ENCODE measurements at places on chromosomes 6 and 20.

DNA sequence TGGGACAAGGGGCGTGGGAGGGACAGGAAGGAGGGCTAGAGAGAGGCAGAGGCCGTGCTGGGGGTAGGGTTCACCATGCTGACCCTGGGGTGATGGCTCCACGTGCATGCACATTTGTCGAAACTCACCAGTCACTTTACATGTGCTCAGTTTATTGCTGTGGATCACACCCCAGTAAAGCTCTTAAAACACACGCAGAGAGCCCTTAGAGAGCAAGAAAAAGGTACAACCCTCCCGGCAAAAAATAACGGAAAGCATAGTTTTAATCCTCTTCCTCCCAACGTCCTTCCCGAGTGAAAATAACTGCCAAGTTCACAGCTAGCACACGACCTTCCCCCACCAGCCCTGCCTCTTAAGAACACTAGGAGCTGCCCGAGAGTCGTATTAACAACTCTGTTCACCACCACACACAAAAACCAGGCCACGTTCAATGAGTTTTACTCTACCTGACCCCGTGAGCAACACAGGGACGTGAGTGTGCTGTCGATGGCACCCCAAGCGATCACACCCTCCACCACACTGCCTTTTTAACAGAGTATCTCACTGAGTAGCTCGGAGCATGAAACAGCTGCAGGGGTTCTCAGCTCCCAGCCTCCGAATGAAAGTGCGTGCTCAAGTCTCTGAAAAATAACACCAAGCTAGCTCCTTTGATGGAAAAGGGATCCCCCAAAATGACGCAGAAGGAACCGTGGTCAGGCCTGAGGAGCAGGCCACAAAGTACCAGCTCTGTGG, 39.7 kb downstream of the TAF4 start:
- no peak for DNase-seq

DNA sequence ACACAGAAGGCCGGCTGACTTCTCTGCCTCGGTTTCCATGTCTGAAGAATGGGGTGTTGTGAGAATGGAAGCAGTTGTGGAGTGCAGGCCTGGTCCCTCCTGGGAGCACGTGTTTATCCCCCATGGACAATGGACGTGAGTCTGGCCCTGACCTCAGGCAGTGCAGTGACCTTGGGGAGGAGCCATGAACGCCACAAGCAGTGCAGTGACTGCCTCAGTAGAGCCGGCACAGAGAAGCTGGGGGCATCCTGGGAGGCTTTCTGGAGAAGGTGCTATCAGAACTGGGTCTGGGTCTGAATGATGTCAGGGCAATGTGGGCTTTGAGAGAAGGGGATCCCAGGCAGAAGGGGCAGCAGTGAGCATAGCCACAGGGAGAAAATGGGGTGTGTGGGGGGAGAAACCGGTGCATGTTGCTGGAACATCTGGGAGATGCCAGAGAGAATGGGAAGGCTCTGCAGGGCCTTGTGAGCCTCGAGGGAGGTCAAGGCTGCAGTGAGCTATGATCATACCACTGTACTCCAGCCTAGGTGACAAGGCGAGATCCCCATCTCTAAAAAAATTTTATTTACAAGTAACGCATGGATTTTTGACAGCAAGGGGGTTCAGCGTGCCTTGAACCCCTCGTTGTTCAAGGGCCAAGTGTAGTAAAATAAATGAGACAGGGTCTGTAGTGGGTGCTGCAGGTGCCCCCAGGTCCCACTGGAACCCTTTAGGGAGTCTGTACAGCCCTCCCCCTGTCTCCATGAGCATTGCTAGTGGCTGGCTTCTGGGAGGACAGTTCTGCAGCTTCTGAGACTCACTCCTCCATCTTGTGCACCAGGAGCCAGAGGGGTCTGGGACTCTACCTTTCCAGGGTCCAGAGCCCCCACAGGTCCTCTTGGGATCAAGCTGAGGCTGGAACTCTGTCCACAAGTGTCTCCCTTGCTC, 27.0 kb upstream of the ZBP1 start:
- DNase-seq: no peak

DNA sequence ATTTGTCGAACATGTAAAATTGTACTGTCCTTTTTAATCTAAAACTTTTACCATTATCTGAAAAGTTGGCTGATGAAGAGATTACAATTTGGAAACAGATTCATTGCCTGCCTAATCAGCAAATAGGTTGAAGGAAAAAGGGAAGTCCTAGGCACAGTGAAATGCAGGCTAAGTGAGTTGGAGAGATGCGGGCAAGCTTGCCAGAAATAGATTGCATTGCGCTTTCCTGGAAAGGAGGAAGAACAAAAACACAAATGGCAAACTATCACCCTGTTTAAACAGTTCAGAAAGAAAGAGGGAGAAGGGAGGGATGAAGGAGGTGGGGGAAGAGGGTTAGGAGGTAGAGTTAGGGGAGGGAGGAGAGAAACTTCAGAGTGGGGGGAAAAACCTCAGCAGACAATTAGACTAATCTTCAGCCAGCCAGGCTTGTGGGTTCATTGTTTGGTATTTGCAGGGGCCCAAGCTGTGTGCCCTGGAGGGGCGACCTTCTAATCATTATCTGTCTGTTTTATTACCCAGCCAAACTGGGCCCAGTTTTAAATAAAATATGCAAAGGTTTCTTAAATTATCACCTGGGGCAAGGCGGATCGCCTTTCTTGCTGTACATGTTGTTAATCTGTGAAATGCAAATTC, 465.2 kb downstream of the TFAP2B start:
- DNase-seq: no peak

DNA sequence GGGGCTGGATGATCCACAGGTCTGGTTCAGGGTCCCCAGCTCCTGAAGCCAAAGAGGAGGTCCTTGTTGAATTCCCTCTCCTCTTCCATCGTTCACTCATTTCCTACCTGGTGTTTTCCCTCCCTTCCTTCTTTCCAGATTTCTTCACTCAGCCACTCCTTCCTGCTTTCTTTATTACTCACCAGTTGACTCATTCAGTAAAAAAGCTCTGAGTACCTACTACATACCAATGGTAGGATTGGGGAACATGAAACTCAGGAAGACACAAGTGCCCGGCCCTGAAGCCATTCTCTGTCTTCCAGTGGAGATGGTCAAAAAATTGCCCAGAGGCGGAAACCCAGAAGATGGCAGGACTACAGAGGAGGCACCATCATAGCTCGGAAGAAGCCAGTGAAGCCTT, 11.9 kb upstream of the NSFL1C start:
- DNase-seq: no peak

DNA sequence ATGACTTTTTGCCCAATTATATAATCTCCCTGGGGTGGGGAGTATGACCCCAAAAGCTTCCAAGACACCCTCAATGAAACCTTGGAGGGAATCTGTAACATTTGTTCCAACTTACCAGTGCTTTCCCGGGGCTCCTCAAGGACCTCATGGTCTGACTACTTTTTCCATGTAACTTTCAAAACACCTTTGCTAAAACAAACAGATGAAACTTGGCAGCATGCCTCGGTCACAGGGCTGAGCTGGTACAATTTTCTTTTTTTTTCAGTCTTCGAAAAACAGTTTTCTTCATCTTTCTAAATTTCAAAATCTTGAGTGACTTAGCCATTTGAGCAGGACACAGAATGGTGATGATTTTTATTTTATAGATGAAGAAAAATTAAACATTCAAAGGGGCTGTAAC, 241.2 kb downstream of the BMP7 start:
- no peak for DNase-seq

DNA sequence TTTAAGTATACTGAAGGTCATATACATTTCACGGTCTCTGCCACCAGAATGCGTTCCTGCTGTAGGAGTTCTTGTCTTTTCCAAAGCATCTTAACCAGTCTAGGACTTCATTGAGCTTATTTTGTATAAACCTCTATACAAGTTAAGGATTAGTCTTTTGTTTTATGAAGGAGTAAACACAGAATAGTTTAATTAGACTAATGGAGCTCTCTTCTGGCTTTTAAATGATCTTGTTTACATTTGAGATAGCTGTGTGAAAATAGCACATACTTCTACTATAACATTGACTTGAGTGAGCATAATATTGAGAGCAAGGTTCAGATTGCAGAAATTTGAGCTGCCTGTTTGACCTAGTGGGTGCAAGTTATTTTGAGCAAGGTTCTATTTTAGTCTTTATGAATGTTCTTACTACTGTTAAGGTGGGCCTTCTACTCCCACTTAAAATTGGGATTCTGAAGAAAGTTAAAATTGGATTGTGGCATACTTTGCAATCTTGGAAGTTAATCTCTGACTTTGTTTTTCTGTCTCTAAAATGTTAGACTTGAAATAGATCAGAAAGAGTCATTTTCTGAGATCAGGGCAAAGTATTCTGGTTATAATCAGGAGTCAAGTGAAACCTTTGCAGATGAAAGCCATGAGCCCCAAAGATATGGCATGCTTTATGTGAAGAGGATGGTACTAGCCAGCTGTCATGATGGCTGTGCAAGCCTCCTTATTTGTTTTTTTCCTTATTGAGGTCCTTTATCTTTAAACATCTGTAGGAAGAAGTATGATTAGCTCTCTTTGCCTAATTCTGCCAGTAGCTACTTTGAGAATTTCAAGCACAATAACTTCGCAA, 41.8 kb downstream of the RPRD1B start:
- DNase-seq: no peak

- no peak for DNase-seq
These were observed 35.5 kb downstream of the SCP2D1 start for GRCh38 chr20:18849131-18849530.

DNA sequence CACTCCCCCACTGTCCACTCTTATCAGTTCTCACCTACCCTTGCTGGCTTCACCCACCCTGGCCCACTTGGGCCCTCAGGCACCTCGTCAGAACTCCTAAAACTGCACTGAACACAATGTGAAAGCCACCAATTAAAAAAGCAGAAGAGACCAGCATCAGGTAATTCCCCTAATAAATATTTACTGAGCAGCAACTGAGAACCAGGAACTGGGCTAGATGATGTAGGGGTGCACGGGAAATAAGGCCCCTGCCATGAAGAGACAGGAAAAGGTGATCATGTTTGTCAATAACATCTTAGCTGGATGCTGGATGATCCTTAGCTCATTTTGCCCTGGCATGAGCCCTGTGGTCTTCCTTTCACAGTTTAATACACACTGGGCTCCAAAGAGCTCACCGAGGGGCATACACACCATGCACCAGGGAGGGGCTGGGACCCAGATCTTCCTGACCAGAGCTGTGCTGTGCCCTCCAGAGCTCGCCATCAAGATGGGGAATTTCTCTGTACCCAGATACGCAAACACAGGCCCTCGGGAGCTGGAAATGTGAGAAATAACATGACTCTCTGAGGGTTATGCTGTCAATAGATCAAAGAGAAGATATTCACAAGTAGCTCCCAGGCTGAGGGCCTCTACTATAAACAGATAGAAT, 113.6 kb upstream of the SLC22A16 start:
- no peak for DNase-seq

GRCh38 chr6:37982317-37982716, 162.8 kb downstream of the ZFAND3 start:
- DNase-seq: no peak

- DNase-seq: no peak
These were observed 243.7 kb downstream of the MYLK4 start for GRCh38 chr6:2507016-2507415.

DNA sequence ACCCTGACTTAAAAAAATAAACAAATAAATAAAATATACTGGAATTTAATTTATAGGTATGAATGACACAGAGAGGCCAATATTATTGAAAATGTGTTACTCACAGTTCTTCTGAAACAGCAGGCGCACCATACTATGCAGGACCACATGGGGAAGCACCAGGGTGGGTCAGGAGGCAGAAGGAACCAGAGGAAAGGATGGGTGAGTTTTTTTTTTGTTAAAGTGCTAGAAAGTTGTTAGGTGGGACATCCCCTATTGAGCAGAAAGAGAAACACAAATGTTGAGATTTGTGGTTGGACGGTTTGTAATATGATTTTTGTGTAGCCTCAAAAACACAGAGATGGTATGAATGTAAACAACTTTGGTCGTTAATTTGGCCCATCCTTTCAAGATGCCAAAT, 26.0 kb downstream of the PTPRA start:
- DNase-seq: no peak

- no peak for DNase-seq
These were observed 15.1 kb upstream of the EDN1 start for GRCh38 chr6:12275107-12275506.

- no peak for DNase-seq
These were observed 75.0 kb downstream of the ELOVL4 start for GRCh38 chr6:79872303-79872702.

DNA sequence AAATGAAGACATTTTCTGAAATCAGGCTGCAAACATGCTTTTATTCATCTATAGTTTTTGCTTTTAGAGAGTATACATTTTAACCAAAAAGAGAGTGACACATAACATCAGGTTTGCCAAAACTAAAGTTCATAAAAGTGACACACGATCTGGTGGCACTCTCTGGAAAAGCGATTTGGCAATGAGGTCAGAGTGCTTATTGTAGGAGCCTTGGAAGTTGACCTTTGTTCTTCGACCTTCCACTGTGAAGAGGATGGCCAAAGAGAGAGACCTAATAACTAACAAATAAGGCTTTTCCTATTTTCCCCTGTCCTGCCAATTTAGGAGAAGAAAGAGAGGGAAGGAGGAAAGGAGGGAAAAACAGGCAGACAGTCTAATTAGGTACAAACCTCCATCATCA, 230.1 kb downstream of the SIM1 start:
- DNase-seq: no peak

DNA sequence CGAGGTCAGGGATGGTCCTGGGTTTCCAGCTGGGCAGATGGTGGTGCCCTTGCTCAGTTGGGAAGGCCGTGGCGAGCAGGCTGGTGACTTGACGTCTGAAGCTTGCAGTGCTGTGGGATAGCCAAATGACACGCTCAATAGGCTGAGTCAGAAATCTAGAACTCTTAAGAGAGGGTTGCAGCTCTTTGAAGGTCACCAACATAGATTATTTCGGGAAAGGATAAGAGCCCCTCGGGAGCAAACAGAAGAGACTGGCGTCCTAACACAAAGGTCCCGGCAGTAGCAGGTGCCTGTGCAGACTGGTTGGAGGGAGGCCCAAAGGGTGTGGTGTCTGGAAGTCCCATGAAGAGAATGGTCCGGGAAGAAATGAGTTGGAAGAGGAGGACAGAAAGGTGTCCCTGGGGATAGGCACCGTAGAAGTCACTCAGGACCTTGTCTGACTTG, 18.4 kb downstream of the PKIG start:
- no peak for DNase-seq

DNA sequence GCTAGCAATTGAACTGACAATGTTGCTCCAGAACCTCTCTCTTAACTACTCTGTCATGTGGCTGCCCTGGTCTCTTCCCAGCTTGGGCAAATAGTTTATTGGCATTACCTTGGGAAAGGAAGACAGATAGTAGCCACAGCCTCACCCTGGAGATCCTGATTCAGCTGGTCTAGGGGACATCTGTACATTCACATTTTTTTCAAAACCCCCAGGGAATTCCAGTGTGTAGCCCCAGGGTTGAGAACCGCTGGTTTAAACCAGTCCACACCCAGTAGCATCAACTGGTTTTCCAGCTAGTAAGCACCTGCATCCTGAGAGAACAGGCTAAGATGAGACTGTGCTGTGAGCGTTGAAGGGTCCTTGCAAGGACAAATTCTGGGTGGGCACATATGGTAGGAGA, 9.6 kb downstream of the SCUBE3 start:
- no peak for DNase-seq

GRCh38 chr20:47016068-47016664, 121.5 kb downstream of the EYA2 start:
- DNase-seq: no peak

GRCh38 chr6:165186041-165186440, 123.4 kb downstream of the C6orf118 start:
- DNase-seq: no peak
